ENCODE measurements at places on chromosomes 11 and 22.

- DNase-seq, result no peak
Observed at GRCh38 chr11:116112087-116112935, 608.1 kb upstream of the CADM1 start.

DNA sequence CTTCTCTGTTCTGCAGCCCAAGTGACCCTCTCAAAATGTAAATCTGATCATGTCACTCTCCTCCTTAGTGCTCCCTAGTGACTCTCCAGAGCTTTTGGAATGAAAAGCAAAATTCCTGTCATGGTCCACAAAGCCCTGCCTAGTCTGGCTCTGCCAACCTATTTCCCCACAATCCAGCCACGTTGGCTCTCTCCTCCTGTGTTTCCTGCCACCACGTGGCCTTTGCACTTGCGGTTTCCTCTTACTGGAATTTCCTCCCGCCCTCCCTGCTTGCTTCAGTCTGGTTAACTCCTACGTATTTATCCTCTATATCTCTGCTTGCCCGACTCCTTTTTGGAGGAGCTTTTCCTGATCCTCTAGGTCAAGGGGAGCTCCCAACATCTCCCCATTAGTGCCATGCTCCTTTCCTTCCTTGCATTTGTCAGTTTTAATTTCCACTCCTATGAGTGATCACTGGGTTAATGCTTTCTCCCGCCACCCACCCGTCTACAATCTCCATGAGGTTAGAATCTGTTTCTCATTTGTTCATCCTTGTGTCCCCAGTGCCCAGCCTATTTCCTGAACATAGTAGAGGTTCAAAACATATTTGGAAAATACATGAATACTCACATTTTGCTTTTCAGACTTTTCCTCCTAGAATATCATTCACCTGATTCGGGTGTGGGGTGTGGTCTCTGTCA is 11.5 kb downstream of the NNMT start:
- DNase-seq, result no peak

GRCh38 chr11:1838426-1839144 is at the start of gene TNNI2:
Gene TNNI2 (plus strand): TSS chr11:1838981. CDS start chr11:1839697, 716 bp downstream.
- no peak for DNase-seq

- DNase-seq, result no peak
Observed at GRCh38 chr11:62644220-62644619, 2.2 kb downstream of the GANAB start.

DNA sequence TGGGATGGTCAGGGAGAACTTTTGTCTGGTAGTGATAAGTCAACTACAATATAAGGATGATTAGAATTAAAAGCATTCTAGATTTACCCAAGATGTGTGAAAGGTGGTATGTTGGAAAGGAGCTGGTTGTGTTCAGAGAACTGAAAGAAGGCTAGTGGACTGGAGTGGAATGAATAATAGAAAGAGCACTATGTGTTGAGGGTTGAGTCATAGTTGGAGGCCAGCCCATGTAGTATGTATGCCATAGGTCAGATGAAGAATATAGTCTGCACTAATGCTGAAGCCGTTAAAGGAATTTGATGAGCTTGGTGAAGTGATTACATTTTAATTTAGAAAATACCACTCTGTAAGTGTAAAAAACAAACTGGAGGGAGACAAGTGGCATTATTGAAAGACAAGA is 514.1 kb downstream of the CNTN5 start:
- DNase-seq, result no peak

DNA sequence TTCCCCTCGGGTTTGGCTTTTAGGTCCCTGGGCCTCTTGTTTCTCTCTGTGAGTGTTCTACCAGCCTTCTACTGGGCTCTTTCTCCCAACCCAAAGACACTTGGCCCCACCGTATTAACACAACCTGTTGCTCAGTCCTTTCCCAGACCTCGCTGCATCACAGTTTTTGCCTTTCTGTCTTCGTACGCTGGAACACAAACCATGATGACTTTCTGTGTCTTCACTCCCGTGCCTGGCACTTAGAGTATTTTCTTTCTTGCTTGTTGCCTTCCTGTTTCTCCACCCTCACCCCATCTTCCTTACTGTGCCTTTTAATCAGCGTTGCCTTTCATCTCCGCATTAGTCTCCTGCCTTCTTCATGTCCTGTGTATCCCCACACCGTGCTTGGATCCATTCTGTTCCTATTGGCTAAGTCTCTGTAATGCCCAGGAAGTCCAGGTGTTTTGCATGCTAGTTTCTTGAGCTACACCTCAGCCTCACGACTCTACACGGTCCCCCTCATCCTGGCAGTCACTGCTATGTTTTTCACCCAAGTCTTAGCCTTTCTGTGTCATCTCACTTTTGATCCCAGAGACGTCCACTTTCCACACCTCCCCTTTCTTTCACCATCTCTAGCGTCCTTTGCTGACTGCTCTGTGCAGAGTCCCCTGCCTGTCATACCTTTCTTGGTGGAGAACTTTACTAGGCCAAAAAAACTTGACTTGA is 1.6 kb downstream of the MARK2 start:
- DNase-seq, result no peak

DNA sequence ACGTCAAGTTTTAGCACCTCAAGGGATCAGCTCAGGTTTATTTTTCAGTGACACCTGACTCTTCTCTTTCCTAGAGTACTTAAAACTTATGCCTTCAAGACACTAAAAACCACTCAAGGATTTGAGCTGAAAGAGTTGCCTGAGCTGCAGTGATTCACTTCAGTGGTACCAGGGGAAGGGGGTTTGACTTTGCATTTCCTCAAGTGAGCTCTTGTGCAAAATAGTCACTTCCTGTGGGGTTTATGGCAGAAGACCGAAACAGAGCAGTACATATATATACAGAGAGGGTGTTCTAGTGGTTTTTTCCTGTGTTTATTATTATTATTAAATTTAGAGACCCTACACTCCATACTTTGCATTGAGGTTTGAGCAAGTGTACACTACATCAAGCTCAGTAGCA is 60.7 kb downstream of the DBX1 start:
- DNase-seq, result no peak

- no peak for DNase-seq
Observed at GRCh38 chr11:128330203-128330602, 257.2 kb downstream of the ETS1 start.

GRCh38 chr11:47160753-47161133 is 15.9 kb downstream of the ARFGAP2 start:
- DNase-seq, result no peak

DNA sequence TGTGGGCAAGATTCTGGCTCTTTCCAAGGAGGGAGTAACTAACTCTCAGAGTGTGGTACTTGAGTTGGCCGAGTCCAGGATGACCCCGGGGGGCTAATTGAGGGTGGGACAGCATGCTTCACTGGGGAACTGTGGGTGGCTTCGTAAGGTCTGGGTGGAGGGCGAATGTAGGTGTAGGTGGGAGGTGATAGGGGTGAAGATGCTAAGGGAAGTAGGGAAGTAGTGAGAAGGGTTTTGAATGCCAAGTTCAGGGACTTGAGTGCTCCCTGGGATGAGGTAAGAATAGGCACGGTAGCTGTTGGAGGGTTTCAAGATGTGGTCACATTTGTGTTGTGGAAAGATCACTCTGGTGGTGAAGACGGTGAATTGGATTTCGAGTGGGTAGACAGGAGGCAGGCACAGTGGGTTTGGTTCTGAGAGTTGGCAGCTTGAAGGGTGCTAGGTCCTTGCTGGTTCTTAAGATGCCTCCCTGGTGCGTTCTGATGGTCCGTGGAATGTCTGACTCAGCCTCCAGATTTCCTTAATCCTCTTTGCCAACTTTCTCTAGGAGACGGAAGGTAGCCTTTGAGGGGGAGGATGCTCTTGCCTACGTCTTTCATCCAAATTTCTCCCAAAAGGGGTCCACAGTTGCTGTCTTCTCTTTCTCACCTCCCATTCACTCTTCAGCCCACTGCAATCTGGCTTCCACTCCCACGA is 2.5 kb upstream of the DNAL4 start:
- no peak for DNase-seq

GRCh38 chr11:133134314-133135173 is 397.8 kb downstream of the OPCML start:
- no peak for DNase-seq

DNA sequence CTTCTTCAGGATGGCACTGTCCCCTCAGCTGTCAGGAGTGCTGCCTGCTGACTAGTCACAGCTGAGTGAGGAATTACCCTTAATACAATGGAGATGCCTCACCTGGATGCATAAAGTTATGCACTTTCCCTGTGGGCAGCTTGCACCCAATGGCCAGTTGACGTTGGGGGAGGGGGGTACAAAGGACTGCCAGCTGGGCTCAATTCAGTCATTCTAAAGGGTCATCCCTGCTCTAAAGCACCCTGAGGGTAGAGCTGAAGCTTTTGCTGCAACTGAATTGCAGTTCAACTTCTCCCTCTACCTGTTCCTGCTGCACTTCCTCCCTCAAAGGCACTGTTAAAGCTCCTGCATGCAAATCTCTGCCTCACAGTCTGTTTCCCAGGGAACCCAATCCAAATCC is 147.8 kb upstream of the SESN3 start:
- DNase-seq, result no peak

- DNase-seq, result no peak
Observed at GRCh38 chr11:120217941-120218694, 7.3 kb downstream of the OAF start.

DNA sequence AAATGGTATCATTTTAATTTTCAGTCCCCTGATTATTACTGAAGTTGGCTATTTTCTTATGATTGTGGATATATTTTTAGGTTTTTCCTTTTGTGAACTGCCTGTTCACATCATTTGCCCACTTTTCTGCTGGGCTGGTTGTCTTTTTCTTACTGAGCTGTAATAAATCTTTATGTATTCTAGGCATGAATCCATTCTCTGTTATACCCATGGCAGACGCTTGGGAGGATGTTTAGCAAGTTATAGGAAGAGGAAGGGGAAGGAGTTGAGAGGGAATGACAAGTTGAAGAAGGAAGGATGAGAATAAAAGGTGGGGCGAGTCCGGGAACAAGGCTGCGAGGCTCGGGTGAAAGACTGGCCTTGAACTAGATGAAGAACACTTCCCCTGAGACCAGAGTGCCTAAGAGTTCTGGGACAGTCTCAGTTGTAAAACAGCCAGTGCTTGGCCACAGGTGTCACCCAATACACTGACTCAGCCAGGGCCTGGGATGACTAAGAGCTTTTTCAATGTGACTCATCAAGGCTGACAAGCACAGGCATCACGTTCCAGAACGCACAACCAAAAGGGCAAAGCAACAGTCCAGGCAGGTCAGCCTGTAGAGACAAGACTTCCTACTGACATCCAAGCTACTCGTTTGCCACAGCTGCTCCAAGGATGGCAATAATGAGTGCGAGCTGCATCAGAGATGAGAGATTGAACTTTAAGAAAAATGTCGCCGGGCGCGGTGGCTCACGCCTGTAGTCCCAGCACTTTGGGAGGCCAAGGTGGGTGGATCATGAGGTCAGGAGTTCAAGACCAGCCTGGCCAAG is 35.2 kb downstream of the LRFN4 start:
- DNase-seq, result no peak

DNA sequence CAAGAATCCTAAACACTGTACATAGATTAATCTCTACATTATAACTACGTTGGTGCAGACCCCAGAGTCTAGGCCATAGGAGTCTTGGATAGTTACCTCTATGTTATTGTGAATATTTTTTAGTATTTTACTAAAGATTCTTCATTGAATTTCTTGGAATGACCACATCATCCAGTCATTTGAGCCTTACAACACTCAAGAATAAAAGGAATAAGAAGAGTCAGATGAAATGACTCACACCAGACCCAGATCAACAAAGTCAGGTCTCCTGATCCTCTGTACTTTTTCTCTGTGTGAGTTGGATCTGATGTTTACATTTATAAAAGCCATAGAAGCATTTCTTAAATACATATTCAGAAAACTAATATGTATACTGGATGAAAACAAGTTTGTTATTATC is 179.2 kb upstream of the ARHGAP20 start:
- no peak for DNase-seq
